ENCODE measurements at places on chromosomes 12 and 14.

DNA sequence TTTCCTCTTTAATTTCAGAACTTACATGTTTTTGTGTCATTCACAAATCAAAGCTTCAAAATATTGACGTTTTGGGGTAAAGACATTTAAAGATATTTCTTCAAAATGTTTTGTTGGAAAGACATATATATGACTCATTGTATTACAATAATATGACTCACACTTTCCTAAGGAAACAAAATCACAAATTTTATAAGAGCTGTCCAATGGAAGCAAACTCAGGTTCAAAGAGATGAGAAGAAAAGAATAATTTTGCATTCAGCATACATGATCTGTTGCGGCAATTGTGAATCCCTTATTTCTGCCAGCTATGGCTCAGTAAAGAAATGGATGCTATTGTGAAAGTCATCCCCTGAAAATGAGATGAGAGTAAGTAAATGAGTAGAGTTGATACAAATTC lies 82.7 kb downstream of the GRIP1 start:
- no peak for DNase-seq

GRCh38 chr12:122830517-122831214 lies 4.6 kb upstream of the HIP1R start:
- no peak for DNase-seq

- no peak for DNase-seq
These were observed 54.8 kb downstream of the KCTD10 start for GRCh38 chr12:109422251-109422650.

- no peak for DNase-seq
These were observed 1076.7 kb downstream of the TMTC2 start for GRCh38 chr12:83763425-83763824.

GRCh38 chr12:127723251-127723650 lies 543.7 kb upstream of the TMEM132C start:
- no peak for DNase-seq

DNA sequence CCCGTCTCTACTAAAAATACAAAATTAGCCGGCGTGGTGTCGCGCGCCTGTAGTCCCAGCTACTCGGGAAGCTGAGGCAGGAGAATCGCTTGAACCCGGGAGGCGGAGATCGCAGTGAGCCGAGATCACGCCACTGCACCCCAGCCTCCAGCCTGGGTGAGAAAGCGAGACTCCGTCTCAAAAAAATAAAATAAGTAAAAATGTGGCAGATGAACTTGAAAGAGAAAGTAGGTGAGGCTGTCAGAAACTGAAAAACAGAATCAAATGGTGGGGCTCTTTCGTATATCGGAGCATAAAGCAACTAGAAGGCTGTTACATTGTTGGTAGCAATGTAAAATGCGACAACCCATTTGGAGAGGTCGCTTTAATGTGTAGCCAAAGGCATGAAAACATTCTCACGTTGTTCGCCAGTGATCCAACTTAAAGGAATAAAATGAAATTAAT lies 767 bp upstream of the CCNT1 start:
- DNase-seq, result no peak

DNA sequence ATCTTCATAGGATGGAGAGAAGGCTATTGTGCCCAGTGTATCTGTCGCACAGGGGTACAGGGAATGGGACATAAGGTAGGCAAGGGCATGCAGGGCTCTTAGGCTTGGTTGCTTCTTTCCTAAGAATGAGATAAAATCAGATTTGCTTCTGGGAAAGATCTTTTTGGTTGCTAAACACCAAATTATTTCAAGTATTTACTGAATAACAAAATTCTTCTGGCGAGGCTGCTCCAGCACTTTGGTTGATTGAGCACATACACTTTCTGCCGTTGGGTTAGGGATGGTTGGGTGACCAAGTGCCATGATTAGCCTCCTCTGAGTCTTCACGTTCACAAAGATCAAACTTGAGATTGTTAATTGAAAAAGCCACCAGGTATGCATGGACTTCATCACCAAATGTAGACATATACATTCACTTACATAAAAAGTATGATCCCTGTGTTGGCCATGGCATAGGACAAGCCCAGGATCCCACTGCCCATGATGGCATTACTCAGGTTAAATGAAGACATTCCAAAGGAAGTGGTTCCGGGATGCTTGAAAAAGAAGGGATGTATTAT lies 38.2 kb downstream of the SLC38A4 start:
- DNase-seq, result no peak

GRCh38 chr12:128079-128478 lies 61.5 kb downstream of the IQSEC3 start:
- DNase-seq, result no peak

GRCh38 chr12:10362325-10362724 lies 27.5 kb downstream of the KLRK1 start:
- DNase-seq, result no peak

DNA sequence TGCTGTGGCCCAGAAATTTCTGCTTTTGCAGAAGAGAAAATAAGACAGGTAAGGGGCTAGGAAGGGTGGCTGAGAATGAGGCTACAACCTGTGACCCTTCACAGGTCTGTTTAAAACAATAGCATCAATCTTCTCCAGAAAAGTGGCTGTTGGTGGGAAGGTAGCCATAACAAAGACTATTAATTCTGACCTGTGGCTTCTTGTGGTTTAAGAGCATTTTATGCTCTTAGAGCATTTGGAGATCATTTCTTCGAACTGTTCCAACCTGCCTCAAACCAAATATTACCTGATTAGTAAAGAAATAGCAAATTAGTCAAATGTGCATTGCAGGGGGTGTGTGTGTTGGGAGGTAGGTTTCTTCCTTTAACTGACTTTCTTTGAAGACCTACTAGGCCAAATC lies 15.2 kb upstream of the TCP11L2 start:
- no peak for DNase-seq

DNA sequence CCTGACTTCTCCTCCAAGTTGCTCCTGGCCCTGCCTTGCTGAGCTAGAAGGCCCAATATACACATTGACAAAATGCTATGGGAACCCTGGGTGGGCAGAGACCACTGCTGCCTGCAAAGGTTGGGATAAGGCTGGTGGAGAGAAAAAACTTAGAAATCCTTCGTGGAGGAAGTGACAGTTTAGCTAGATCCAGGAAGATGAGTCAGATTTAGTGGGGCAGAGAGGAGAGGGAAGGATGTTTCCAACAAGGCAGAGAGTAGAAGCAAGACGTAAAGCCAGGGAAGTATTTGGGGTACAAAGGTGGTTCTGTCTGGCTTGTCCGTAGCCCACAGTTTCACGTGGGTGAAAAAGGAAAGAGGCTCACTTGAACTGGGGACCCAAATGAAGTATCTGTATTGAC lies 69.0 kb upstream of the CLMN start:
- no peak for DNase-seq

GRCh38 chr14:74704656-74705055 lies 8.2 kb downstream of the AREL1 start:
- no peak for DNase-seq

DNA sequence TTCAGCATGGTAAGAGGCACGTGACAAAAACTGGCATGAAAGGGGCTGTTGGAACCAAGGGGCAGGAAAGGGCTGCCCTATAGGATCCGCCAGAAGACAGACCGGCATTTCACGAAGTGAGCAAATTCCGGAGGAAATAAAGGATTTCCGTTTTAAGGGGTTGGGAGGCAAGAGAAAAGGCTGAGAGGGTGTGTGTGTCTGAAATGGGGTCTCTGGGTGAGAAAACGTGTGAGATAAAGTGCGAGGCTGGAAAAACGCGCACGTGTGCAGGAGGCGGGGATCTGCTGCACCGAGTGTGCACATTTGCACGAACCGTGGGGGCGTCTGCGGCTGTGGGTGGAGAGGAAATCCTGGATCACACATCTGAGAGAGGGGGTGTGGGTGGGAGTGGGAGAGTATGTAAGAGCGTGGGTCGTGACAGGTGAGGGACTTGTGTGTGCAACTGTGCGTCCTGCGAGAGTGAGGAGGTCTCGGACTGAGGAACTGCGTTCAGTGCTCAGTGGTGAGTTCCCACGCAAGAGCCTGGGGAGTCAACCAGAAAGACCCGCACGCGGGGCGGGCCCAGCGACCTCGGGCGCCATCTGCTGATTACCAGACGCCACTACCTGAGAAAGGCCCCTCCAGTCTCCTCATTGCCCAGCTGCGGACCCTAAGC lies 37.0 kb upstream of the P2RX7 start:
- DNase-seq, result peak; percentile 80

- DNase-seq, result no peak
These were observed 43.2 kb downstream of the IRAK3 start for GRCh38 chr12:66232263-66232662.

DNA sequence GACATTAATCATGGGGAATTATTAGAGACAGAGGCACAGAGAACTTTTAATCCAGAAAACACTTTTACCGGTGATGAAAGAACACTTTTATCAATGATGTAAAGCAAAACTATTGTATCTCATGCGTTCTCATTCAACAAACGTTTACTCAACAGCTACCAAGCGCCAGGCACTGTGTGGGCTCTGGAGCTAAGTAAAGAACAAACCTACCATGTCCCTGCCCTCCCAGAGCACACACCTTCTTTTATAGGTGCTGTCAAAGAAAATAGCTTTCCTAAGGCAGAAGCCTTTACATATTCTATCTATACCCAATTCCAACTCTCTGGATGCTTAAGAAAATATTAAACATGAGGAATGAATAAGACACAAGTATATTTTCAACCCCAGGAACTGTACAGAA lies 91.1 kb downstream of the FOXN3 start:
- no peak for DNase-seq

- DNase-seq, result no peak
These were observed 7.7 kb downstream of the DDN start for GRCh38 chr12:48991247-48992050.

DNA sequence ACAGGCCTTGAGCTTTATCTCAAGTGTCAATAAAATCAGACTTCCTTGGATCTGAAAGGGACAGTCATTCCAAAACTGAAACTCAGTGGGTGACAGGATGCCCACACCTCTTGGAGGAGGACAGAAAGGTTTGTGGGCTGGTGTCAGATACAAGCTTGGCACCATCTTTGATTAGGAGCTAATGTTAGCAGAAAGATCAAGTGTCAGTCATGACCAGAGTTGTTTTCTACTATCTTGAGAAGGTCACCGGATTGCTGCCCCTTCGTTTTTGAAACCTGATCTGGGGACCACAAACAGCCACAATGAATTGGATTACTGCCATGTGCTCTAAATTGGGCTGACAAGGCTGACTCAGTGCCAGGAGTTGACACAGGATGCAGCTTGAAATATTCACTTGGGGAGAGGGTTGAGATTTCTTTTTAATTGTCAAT lies 88.3 kb downstream of the OTOGL start:
- no peak for DNase-seq

- no peak for DNase-seq
These were observed 202.1 kb upstream of the MYL2 start for GRCh38 chr12:111122458-111122878.

DNA sequence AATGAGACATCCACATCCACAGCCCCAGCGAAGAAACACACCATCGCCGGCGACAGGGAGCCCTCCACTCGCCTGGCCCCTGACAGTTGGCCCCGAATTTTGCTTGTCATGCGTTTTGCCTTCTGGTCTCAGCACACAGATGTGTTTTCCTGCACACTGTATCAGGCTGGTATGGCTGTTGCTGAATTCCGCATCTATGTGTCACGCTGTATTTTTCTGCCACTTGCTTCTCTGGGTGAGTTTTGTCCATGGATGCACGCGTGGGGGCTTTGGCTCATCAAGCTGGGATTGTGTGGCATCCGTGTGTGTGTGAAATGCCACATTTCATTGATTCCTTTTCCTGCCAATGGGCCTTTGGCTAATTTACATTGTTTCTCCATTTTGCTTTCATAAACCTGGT lies 26.5 kb downstream of the ARL6IP4 start:
- DNase-seq, result no peak

DNA sequence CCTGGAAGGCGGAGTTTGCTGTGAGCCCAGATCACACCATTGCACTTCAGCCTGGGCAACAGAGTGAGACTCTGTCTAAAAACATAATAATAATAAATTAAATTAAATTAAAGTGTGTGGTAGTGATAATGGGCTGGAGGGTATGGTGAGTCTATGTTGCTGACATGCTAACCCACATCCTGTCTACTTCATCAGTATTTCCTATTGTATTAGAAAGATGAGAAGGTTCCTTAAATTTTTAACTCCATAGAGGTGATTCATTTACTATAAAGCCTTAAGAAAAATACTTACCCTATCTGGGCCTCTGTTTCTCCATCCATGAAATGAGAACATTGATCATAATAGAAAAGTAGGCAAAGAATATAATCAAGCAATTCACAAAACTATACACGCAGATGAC lies 280.5 kb downstream of the FBXL14 start:
- no peak for DNase-seq

GRCh38 chr14:51697848-51698247 lies 46.1 kb downstream of the FRMD6 start:
- no peak for DNase-seq

GRCh38 chr14:68254669-68255527 lies 435.3 kb downstream of the RAD51B start:
- DNase-seq, result no peak

- no peak for DNase-seq
These were observed 110.6 kb upstream of the PRMT8 start for GRCh38 chr12:3380200-3381043.

DNA sequence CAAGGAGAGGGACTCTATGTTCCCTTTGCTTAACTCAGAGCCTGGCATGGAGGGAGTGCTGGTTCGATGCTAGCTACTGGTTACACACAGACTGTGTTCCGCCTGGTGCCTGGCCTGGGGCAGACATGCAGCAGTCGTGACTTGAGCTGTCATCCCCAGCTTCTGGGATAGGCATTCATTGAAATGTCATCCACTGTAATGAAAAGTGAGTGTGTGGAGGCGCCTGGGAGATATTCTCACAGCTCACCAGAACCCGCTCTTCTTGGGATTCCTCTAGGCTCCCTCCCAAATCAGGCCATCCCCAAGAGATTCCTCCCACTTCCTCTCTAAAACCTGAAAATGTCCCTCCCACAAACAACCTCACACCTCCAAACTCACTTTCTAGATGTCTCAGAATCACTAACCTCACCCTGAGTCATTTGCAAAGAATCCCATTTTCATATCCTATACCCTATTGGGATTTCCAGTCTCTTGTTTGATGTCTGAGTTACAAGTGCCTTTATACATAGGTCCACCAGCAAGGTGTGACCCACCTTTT lies 82.8 kb downstream of the CRACR2A start:
- DNase-seq, result no peak

GRCh38 chr12:130916241-130916911 lies 37.3 kb upstream of the ADGRD1 start:
- no peak for DNase-seq

- DNase-seq, result no peak
These were observed 52.0 kb downstream of the NAV3 start for GRCh38 chr12:77882709-77883108.

GRCh38 chr14:22613106-22613695 lies 15.1 kb downstream of the ABHD4 start:
- DNase-seq, result no peak

GRCh38 chr12:18207266-18207665 lies 54.1 kb upstream of the PIK3C2G start:
- no peak for DNase-seq

- DNase-seq, result no peak
These were observed 52.3 kb downstream of the MBIP start for GRCh38 chr14:36268121-36268520.

Data from DND-41 (cell line).